Effector memory CD8-positive, alpha-beta T cell (primary cell): ENCODE measurements at places on chromosomes 7 and 10.

DNA sequence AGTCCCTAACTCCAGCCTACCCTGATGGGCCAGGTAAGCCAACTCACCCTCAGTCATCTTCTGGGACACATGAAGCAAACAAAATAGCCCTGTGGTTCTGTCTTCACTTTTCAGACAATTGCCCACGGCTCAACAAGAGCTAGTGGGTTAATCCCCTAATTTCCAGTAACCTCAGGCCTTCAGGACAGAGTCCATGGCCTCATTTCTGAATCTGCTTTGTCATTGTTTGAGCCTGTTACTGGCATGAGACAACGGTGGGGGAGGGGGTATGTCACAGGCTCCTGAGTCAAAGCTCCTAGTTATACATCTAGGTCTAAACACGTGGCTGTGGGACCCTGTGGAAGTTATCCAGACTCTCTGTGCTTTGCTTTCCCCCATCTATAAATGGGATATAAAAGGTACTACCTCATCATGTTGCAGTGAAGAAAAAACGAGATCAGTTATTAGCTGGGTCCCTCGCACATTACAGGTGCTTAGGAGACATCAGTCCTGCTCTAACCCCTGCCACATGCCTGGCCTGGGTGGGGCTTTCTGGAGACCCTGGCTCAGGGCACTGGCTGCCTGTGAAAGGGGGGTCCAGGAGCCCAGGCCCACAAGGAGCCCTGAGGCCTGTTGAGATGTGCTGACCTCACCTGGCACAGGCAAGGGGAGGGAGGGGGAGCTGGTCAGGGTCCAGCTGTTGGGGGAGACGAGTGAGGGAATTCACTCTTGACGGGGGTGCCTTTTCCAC is 16.5 kb downstream of the MAT1A start:
- no peak for DNase-seq

DNA sequence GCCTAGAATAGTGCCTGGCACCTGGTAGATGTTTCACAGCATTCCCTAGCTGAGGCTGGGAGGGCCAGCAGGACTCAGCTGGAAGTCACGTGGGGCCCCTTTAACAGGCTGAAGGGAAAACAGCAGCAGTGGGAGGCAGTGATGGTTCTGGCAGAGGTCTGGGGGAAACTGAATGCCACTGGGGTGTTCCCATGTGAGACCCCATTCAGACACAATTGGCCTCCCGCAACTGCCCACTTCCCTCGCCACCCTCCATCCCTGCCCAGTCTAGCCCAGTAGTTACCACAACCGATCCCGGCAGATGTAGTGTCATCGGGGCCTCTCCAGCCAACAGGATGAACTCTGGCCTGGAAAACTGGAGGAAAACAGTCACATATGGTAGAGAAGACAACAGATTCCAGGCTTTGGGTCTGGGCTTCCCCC is 38.3 kb downstream of the FRMPD2 start:
- no peak for DNase-seq

DNA sequence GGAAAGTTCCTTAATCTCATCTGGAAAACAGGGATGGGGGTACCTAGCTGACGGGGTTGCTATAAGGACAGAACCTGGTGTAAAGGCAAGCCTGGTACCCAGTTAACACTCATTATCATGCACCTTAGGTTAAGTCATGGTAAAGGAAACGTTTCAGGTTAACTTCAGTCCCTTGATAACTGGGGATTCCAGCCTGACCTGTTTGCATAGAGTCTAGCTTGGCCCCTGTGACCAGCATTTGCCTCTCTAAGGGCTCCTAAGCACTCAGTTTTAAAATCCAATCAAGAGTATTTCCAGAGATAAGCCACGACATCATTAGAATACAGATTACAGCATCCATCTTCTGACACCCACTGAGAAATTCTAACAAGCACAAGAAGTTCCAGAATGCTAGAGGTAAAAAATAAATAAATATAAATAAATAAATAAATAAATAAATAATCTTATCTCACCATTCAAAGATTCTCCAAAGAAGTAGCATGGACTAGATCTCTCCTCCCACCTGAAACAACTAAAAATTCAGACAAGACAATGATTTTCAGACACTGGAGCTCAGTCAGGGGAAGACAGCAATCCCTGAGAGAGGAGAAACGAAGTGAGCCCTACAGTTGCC is 184.6 kb downstream of the KCNMA1 start:
- no peak for DNase-seq

DNA sequence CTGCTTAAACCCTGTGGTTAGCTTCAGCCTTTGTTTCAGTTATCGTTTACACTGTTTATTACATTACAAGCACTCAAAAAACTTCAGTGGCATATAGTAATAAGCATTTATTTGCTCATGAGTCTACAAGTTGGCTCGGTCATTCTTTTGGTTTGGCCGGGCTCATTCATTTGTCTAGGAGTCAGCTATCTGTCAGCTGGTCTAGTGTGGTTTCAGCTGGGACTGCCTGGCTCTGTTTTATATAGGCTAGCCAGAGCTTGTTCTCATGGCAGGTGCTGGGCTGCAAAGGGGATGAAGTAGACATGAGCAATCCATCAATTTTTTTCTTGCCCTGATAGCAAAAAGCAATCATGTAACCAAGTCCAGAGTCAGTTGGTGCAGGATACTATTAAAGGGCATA is 103.6 kb downstream of the MKLN1 start:
- DNase-seq, result no peak

DNA sequence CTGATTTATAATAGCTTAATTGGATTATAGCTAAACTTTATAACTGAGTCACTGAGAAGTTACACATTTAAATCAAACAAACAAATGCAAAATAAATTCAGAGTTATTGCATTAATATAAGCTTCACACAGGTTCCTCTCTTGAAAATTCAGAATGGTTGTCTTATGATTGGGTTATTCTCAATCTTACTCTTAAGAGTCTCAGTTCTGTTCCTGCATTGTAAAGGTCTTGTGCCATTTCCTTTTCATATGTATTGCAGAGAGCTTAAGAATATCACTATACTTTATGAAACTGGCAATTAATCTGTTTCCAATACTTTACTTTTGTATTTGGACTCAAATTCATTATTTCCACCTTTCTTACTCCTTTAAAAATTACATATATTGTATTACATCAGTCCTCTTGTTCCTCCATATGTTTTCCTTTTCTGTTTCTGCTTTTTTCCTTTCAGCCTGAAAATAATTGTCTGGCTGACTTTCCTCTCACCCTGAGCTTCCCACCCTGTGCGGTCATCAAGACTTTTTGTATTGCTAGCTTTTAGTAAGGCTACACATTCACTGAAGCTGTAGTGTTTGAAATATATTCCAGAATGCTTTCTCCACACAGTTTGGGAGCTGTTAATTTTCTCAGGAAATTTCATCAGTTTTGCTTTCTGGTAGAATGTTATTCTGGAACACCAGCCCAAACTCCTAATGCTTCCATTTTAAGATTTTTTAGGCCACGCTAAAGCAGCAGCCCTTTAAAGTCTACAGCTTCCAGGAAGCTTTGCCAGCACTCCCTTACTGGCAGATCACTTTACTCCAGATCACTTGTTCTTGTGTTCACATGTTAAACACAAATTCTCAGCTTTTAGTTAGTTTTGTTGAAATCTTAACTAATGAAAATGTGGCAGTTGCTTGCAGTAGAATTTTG is 139.4 kb downstream of the KCND2 start:
- no peak for DNase-seq

GRCh38 chr7:50832744-50833143 is 50.0 kb upstream of the GRB10 start:
- no peak for DNase-seq

DNA sequence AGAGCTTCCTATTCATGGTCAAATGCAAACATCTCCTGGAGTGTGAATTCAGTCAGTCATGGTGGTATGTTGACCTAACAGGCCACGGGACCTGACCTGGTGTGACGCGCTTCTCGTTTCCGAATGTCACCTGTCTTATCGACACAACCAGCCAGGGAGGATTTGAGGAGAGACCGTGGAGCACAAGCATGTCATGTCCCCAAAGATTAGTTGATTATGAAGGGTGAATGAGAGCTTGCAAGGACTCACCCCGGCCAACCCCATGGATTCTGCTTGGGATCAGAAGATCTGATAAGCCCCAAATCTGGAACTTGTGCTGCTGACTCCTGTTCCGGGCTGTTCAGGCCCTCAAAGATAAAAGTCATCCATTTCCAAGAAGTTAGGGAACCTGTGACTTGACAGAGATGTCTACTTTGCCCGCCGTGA is 10.5 kb downstream of the ADRA2A start:
- no peak for DNase-seq

DNA sequence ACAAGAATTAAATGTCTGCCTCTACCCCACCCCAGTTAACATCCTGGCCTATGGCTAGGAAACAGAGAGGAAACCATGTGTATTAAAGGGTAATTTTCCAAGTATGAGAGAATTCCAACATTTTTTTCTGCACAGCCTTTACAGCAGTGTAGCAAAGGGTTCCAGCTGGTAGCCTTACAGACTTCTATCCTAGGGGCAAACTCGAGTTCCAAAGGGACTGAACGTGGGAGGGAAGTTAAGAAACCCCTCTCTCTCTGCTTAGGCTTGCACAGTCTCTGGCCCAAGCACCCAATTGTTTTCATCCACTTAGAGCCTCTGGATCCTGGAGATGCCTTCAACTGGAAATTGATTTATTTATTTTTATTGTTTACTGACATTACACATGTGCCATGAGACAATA is 60.3 kb downstream of the SLC16A12 start:
- DNase-seq, result no peak

- no peak for DNase-seq
These were observed 10.3 kb downstream of the PRF1 start for GRCh38 chr10:70592186-70592735.

GRCh38 chr7:127392566-127393367 is at the start of gene ZNF800:
Gene ZNF800 (minus strand): TSS chr7:127392708. CDS start chr7:127391557, 1,151 bp downstream.
- DNase-seq, result peak; percentile 78

DNA sequence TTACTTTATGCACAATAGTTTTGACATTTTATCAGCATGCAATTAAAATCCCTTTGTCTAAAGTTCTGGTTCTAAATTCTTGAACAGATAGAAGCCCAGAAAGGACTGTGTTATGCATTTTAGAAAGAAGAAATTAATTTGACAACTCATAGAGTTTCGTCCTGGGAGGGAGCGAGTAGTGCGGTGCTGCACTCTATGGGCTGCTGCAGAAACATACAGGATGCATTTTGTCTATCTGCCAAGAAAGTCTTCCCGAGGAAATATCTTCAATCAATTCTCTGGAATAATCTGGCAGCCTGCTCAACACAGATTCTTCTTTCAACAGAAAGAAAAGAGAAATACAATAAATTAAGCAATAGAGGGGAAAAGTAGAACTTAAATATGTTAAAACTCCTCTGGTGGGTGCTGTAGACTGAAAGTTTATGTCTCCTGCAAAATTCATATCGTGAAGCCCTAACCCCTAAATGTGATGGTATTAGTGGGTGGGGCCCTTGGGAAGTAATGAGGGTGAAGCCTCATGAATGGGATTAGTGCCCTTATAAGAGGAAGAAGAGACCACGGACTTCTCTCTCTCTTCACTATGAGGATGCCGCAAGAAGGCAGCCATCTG is 39.0 kb upstream of the IFRD1 start:
- DNase-seq, result no peak

DNA sequence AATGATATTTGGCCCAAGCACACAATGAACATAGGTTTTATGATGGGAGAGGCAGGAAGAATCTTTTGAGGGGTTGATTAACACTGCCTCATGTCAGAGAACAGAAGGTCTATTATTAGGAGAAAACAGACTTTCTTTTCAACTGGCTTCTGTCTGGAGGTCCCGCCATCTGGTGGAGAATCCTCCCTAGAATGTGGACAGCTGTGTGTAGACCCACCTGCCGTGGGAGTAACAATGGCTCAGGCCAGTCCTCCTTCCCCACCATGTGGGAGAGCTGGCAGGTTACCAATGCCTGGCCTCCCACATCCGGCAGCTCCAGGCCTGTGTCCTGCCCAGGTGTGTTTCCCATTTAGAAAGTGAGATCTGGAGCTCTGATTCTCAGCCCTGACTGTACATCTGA is 70.4 kb upstream of the AOAH start:
- no peak for DNase-seq

GRCh38 chr10:77467422-77467963 is 170.1 kb downstream of the KCNMA1 start:
- no peak for DNase-seq

DNA sequence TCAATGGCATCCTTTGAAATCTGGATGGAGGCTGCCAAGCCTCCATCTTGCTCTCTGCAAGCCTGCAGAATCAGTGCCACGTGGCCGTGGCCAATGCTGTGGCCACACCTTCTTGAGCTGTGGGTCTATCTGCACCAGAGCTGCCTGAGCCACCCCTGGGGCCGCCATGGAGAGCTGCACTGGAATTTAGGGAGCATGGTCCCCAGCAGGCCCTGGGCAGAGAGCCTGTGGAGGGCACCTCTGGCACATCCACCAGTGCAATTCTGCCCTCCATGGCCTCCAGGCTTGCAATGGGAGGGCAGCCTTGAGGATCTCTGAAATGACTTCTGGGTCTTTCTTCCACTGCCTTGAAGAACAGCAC is 55.6 kb upstream of the NKX6-2 start:
- DNase-seq, result no peak

- DNase-seq, result no peak
These were observed 98.2 kb upstream of the ARID5B start for GRCh38 chr10:61803269-61803668.

GRCh38 chr10:116211682-116212081 is 61.3 kb downstream of the GFRA1 start:
- no peak for DNase-seq

DNA sequence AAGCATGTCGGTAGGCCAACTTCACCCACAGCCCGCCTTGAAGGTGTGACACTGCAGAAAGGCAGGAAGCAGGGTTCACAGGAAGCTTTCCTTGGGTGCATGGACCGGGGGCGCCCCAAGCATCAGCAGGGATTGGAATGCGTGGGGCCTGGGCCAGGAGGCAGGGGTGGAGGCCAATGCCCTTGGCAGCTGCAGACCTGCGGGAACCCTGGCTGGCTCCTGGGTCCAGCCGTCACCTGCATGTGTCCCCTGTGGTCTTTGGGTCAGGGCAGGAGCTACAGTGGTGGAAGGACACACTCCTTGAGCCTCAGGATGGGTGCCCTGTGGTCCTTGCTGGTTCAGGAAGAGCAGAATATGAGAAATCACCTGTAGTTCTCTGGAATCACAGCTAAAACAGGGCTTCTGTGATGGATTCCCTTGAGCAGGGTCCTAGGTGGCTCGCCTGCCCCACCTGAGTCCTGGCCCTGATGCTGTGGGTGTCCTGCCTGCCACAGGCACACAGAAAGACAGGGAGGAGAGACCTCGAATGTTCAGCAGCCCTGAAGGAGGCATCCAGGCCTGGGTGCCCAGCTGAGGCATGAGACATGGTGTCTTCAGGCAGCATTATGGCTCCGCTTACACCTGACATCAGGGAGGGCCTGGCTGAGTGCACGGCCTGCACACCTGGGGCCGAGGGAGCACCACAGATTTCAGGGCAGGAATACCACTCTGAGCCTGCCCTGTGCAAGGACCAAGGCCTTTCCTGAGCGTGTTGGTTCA is 15.1 kb downstream of the ANTXRL start:
- DNase-seq, result no peak

- DNase-seq, result no peak
These were observed 63.6 kb downstream of the ARID5B start for GRCh38 chr10:61964949-61965702.

GRCh38 chr10:17348011-17348500 is 106.3 kb downstream of the ST8SIA6 start:
- no peak for DNase-seq
